ENCODE measurements at places on chromosomes 16 and 17. TPM values are rescaled to one million over a fixed set of nuclear protein-coding genes. Genes with fewer than 3 reads are reported as not detected.
A peak's percentile ranks its signal among the peaks of the same experiment; 100 is the strongest.

- no peaks in the 10 kb centered on the region for H3K36me3 ChIP-seq
- peak overlapping the region; percentile 64 for H3K4me3 ChIP-seq
- H3K27me3 ChIP-seq: no peaks in the 10 kb centered on the region
These were observed 14.9 kb downstream of the SPATA32 start for GRCh38 chr17:45246861-45247428.

Gene KRTAP9-4
- not detected for total RNA-seq

Gene SDR42E1
- 0.33 TPM for total RNA-seq

Gene CCDC78
- total RNA-seq: 18.2 TPM

DNA sequence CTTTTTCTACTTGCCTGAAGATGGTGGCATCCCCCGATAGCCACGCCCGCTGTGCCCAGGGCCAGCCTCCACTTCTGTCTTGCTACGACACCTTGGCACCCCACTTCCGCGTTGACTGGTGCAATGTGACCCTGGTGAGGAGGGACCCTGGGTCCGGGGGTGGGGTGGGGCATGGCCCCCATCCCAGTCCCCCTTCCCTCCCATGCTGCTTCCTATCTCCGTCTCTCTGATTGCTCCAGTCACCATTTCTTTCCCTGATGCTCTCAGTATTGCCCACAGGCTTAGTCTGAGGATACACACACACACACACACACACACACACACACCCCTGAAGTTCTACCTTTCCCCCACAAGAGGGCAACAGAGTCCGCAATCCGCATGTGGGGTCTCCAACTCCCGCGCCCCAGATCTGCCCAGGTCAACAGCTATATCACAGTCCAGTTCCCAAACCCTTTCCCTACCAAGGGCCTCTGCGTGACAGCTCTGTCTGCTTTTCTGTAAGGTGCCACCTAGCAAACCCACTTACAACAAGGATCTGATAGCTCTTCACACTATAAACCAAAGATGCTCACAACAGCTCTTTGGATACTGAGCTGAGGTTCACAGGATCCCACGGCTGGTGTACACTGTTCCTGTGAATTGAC lies 3.4 kb downstream of the SGCA start:
- peak; percentile 50 for DNase-seq
- no peaks in the 10 kb centered on the region for H3K27me3 ChIP-seq
- H3K36me3 ChIP-seq: no peaks in the 10 kb centered on the region
- no peak overlapping the region for H3K4me3 ChIP-seq
- H3K27ac ChIP-seq: no peak overlapping the region

Gene ACSM5
- total RNA-seq: 0.21 TPM

GRCh38 chr16:46961373-46962353 lies 11.8 kb downstream of the DNAJA2 start:
- no peaks in the 10 kb centered on the region for H3K4me1 ChIP-seq
- no peak for DNase-seq
- no peak overlapping the region for H3K4me3 ChIP-seq
- H3K27me3 ChIP-seq: no peaks in the 10 kb centered on the region
- H3K36me3 ChIP-seq: peaks cover 19% of the 10 kb centered on the region

- no peak for DNase-seq
- no peak overlapping the region for H3K27ac ChIP-seq
- H3K27me3 ChIP-seq: peaks cover 34% of the 10 kb centered on the region
These were observed 149.3 kb downstream of the SDK2 start for GRCh38 chr17:73494950-73495349.

DNA sequence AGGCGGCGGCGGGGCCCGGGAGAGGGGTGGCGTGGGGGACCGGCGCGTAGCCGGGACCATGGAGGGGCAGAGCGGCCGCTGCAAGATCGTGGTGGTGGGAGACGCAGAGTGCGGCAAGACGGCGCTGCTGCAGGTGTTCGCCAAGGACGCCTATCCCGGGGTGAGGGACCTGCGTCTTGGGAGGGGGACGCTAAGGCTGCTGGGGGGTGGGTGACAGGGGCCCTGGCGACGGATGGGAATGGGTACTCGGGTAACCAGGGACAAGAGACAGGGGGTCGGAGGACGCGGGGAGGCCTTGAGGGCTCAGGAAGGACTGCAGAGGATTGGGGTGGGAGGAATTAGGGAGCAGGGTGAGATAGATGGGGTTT lies 243 bp downstream of the RND2 start:
- H3K27ac ChIP-seq: no peak overlapping the region
- peaks cover 2% of the 10 kb centered on the region for H3K4me1 ChIP-seq
- DNase-seq: no peak
- no peaks in the 10 kb centered on the region for H3K36me3 ChIP-seq

Gene MYH8
- not detected for total RNA-seq

- no peaks in the 10 kb centered on the region for H3K4me1 ChIP-seq
- no peaks in the 10 kb centered on the region for H3K36me3 ChIP-seq
- no peak overlapping the region for H3K27ac ChIP-seq
- H3K27me3 ChIP-seq: peaks cover 12% of the 10 kb centered on the region
These were observed 1.8 kb downstream of the NKD1 start for GRCh38 chr16:50550035-50550434.

- H3K27me3 ChIP-seq: no peaks in the 10 kb centered on the region
- H3K4me3 ChIP-seq: no peak within 1 kb of the TSS
- no peaks in the 10 kb centered on the region for H3K36me3 ChIP-seq
- DNase-seq: no peak
- no peak within 1 kb of the TSS for H3K27ac ChIP-seq
- H3K4me1 ChIP-seq: no peaks in the 10 kb centered on the region
These were observed at the start of gene PRAC1 for GRCh38 chr17:48722201-48722907. Gene PRAC1, minus strand, starts transcription at chr17:48722518. Its CDS starts 126 bp downstream, at chr17:48722392.

DNA sequence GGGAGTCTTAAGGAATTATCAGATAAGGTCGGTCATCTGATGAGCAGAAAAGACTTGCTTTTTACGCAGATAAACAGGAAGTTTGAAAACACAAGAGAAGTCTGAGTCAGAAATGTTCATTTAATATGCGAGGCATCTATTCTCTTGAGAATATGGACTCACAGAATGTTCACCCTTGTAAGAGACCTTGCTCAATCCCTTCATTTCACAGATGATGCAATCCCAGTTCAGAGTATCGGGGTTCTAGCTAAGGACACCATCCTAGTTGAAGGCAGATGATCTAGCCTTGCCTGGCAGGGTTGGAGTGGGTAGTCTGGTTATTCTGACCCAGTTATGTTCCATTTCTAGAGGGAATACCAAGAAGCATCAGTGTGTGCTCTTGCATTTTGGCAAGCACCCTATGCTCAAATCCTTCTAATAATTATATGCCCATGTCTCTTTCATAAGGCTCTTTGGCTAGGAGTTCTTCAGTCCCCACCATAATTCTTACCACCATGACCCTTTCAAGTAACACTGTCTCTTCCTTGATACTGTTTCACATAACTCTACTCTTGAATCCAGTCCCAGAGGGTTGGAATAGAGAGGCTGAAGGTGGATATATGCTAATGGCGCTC lies 42.5 kb downstream of the YPEL2 start:
- no peak for DNase-seq
- no peaks in the 10 kb centered on the region for H3K27me3 ChIP-seq
- no peak overlapping the region for H3K4me3 ChIP-seq
- no peaks in the 10 kb centered on the region for H3K4me1 ChIP-seq
- H3K36me3 ChIP-seq: no peaks in the 10 kb centered on the region
- no peak overlapping the region for H3K27ac ChIP-seq

GRCh38 chr16:51163894-51164566 lies 13.0 kb upstream of the SALL1 start:
- no peak for DNase-seq
- no peaks in the 10 kb centered on the region for H3K4me1 ChIP-seq
- H3K4me3 ChIP-seq: no peak overlapping the region
- H3K27me3 ChIP-seq: no peaks in the 10 kb centered on the region
- no peaks in the 10 kb centered on the region for H3K36me3 ChIP-seq

DNA sequence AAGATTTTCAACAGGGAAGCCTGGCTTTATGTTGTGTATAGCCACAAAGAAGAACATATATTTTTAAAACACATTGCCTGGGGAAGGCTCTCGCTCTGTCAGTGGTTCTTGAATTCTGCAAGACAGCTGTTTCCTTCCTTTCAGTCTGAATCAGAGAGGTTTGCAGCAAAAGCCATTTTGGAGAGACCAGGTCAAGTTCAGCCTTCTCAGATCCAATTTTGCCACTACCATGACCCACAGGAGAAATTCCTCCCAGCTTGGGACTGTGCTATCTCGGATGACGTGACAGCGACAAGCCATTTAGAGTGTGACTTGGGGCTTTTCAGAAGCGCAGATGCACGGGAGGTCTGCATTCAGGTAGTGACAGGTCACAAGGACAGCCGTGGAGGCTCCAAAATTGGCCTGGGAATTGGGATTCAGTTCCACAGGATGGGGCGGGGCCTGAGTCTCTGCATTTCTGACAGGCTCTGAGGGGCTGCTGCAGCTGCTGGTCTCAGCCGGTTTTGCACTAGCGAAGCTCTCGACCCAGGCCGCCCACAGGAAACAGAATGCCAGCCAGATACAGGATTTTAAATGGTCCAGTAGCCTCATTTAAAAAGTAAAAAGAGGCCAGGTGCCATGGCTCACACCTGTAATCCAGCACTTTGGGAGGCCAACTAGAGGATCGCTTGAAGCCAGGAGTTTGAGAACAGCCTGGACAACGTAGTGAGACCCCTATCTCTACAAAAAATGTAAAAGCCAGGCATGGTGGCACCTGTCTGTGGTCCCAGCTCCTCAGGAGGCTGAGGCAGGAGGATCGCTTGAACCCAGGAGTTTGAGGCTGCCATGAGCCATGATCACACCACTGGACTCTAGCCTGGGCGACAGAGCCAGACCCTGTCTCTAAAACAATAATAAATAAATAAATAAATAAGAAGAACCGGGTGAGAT lies 196.6 kb upstream of the CIBAR2 start:
- no peak overlapping the region for H3K4me3 ChIP-seq
- H3K27ac ChIP-seq: peak overlapping the region; percentile 78
- H3K4me1 ChIP-seq: peaks cover 51% of the 10 kb centered on the region
- no peaks in the 10 kb centered on the region for H3K36me3 ChIP-seq
- DNase-seq: no peak

GRCh38 chr17:73342541-73343167 lies 30.9 kb upstream of the CDC42EP4 start:
- H3K4me3 ChIP-seq: no peak overlapping the region
- H3K27me3 ChIP-seq: no peaks in the 10 kb centered on the region
- DNase-seq: no peak
- peak overlapping the region; percentile 85 for H3K27ac ChIP-seq
- peaks cover 35% of the 10 kb centered on the region for H3K4me1 ChIP-seq

DNA sequence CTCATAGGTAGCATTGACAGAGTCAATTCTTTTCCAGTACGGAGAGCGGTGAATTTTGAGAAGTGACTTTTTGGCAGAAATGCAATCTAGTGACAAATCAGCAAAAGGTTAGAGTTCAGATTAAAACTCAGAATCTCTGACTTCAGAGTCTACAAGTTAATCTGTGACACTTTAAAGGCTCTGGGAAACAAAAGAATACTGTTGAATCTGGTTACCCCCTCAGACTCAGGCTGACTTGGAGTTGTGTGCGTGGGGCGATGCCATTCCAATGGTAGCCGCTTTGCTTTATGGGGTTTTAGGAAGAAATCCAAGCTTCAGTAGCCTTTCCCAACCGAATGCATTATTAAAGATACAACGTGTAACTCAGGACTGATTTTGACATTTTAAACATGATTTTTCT lies 118.2 kb downstream of the CDH13 start:
- H3K27me3 ChIP-seq: no peaks in the 10 kb centered on the region
- no peak overlapping the region for H3K4me3 ChIP-seq
- no peak overlapping the region for H3K27ac ChIP-seq
- no peaks in the 10 kb centered on the region for H3K36me3 ChIP-seq
- DNase-seq: no peak

GRCh38 chr16:26605626-26606271 lies 461.0 kb upstream of the C16orf82 start:
- DNase-seq: no peak
- H3K27me3 ChIP-seq: no peaks in the 10 kb centered on the region
- no peak overlapping the region for H3K27ac ChIP-seq
- H3K4me3 ChIP-seq: no peak overlapping the region
- no peaks in the 10 kb centered on the region for H3K4me1 ChIP-seq

Gene SECTM1
- 5.4 TPM for total RNA-seq

Gene HOXB8
- 45.9 TPM for total RNA-seq

GRCh38 chr16:67396159-67397035 lies 3.1 kb upstream of the TPPP3 start:
- no peak overlapping the region for H3K4me3 ChIP-seq
- H3K27ac ChIP-seq: no peak overlapping the region
- H3K27me3 ChIP-seq: no peaks in the 10 kb centered on the region
- H3K4me1 ChIP-seq: no peaks in the 10 kb centered on the region
- no peak for DNase-seq
